ENCODE measurements at places on chromosomes 7 and 10.

- no peak for DNase-seq
Measured at GRCh38 chr10:77062381-77062780, 575.2 kb downstream of the KCNMA1 start.

- DNase-seq, result no peak
Measured at GRCh38 chr10:112467541-112468075, 20.6 kb downstream of the VTI1A start.

- DNase-seq, result no peak
Measured at GRCh38 chr10:31753681-31754080, 174.9 kb downstream of the ARHGAP12 start.

- no peak for DNase-seq
Measured at GRCh38 chr10:32771217-32771616, 186.8 kb downstream of the ITGB1 start.

DNA sequence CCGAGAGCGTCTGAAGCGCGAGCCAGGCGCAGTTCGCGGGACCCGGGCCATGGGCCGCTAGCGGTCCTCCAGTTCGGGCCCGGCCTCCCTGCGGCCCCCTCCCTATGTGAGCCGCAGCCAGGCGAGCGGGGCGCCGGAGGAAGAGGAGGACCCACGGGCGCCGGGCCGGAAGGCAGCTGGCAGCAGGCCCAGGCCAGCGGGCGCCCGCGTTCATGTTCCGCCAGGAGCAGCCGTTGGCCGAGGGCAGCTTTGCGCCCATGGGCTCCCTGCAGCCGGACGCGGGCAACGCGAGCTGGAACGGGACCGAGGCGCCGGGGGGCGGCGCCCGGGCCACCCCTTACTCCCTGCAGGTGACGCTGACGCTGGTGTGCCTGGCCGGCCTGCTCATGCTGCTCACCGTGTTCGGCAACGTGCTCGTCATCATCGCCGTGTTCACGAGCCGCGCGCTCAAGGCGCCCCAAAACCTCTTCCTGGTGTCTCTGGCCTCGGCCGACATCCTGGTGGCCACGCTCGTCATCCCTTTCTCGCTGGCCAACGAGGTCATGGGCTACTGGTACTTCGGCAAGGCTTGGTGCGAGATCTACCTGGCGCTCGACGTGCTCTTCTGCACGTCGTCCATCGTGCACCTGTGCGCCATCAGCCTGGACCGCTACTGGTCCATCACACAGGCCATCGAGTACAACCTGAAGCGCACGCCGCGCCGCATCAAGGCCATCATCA, 1.1 kb downstream of the ADRA2A start:
- no peak for DNase-seq

DNA sequence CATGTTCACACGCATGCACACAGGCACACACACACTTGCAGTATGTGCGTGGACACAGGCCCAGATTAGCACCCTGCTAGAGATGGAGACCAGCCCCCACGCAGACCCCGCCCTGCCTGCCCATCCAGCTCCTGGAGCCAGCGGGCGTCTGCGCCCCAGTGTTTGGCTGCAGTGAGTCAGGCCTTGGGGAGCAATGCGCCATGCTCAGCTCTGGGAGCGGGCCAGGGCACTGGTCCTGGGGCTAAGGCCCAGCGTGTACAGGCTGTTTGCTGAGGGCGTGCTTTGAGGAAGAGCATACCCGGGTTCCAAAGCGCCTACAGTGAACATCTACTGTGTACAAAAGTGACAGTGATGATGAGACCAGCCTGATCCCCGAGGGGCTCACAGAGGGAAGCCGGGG, 16.0 kb upstream of the ELFN1 start:
- DNase-seq, result no peak

DNA sequence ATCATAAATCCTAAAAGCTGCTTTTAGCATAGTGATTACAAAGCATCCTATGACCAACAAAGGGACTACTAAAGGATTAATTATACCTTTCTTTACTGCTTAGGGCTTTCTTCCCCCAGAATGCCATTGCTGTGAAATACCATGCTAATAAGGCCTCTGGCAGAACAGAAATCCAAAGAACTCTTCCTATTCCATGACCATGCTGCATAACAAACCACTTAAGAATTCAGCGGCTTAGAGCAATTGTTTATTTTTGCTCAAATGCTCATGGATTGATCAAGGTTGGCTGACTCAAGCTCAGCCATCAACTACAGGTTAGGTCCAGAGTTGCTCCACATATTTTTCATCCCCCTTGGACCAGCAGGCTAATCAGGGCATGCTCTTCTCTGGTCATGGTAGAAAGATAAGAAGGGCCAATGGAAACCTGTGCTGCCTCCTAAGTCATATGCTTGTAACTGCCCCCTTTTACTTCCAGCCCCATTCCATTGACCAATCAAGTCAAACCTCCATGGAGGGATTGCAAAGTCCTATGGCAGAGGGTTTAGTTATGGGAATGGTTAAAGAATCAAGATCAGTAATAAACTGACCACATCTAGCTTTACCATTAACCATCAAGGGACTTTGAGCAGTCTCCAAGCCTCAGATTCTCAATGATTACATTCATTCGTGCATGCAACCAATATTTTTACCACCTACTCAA, 244.4 kb upstream of the FZD1 start:
- DNase-seq, result no peak

DNA sequence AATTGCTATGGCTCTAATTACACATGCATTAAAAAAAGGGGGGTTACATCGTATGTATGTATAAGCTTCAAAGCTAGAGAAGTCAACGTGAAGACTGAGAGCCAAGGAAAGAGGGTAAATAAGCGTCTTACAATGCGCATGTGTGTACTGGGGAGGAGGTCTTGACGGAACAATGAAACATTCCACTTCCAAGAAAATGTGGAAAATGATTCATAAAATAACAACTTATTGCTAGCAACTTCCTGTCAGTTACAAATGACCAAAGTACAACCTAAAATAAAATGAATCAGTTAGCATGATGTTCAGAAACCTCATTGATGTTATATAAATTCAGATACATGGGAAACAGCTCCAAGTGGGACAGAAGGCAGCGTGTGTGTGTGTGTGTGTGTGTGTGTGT, 104.1 kb upstream of the RHEB start:
- DNase-seq, result no peak

DNA sequence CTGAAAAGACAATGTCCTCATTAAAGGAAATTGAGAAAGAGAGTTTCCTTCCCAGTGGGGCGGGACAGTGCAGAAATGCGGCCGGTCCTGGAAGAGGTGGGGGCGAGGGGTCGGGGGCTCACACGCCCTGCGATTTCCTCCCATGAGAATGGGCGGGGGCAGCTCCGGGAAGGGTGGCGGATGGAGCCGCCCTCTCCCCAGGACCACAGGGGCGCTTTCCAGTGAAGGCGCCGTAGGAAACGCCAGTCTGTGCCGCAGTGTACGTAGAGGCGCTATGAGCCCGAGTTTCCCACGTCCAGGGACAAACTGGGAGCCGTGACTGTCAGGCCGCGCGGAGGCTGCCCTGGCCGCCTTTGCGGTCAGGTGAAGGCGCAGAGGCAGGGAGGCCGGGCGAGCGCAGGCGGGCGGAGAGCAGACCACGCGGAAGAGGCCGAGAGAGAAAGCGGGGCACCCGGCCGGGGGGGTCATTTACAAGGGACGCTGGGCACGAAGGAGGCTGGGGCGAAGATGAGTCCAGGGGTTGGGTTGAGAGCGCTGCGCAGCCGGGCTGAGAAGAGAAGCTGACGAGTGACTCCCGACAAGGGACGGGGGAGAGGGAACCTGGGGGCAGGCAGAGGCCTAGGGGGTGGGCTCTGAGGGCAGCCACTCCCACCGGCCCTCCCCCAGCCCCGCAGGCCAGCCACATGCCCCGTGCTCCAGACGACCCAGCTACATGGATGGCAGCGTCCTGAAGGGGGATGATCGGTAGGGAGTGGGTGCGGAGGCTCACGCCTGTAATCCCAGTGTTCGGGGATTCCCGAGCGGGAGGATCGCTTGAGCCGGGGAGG, 45.0 kb downstream of the ALOX5 start:
- DNase-seq, result peak; percentile 41

GRCh38 chr10:122981066-122981464, 864 bp downstream of the PSTK start:
- no peak for DNase-seq

- DNase-seq, result no peak
Measured at GRCh38 chr7:37510043-37510634, 61.5 kb upstream of the ELMO1 start.

GRCh38 chr10:80170026-80170425, 35.3 kb downstream of the ANXA11 start:
- no peak for DNase-seq

- DNase-seq, result no peak
Measured at GRCh38 chr10:14524691-14525324, 194.1 kb upstream of the FRMD4A start.

DNA sequence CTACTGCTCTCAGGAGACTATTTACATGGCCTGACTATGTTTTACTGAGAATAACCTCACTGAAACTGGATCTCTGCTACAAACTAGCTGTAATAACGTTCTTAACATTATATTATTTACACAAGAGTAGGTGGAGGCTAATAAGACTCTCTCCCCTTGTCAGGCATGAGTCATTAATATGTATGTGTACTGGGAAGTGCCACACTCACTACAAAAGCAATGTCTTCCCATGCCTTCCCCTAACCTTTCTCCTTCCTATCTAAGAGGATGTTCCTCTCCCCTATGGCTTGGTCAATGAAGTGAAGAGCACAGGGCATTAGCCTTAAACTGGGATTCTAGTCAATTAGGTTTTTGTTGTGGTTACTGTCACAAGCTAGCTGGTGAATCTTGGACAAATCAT, 147.9 kb downstream of the DGKB start:
- DNase-seq, result no peak

DNA sequence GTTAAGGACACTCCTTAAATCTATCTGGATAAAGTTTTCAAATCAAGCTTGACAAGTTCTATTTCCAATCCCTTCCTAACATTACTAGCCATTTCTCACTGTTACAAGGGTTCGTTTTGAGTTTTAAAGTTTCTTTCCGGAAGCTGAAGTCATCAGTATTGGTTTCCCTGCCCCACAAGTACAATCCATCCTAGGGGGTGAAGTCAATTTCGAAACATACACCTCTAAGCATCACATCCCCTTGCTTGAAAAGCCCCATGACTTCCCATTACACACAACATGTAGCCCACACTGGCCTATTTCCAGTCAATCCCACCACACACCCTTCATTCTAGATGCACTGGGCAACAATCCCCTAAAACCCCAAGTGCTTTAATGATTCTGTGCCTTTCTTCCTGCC, 13.0 kb downstream of the DPY19L1 start:
- DNase-seq, result no peak

- no peak for DNase-seq
Measured at GRCh38 chr10:485776-486175, 203.7 kb downstream of the DIP2C start.

GRCh38 chr7:152859781-152860191, 100.2 kb downstream of the ACTR3B start:
- DNase-seq, result no peak

DNA sequence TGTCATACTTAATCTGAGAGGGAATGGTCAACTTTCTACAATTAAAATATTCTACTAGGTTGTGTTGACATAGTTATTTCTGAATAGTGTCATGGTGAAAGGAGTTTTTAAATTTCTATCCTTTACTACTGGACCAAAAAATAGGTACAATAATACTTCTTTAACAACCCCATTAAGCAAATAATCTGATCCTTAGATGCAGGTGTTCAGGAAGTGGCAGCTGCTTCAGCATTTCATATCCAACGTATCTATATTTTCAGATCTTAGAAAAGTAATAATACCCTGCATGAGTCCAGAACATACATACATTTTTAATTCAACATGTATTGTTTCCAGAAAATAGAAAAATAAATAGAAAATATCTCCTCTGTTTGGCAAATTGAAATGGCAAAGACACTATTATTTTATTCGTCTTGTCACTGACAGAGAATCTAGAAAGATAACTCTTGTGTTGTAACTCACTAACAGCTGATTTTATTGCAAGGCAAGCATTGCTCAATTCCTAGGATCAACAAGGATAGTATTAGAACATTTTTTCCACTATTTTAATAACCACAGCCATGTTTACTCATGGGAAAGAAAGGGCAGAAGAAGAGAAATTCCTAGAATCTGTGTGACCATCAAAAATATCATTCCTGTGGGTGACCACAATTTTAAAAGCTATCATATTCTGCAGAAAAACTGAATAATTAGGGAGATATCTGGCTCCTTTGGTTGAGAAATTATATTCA, 159.3 kb upstream of the CNTNAP2 start:
- no peak for DNase-seq

- no peak for DNase-seq
Measured at GRCh38 chr7:474605-475424, 44.8 kb downstream of the PDGFA start.

DNA sequence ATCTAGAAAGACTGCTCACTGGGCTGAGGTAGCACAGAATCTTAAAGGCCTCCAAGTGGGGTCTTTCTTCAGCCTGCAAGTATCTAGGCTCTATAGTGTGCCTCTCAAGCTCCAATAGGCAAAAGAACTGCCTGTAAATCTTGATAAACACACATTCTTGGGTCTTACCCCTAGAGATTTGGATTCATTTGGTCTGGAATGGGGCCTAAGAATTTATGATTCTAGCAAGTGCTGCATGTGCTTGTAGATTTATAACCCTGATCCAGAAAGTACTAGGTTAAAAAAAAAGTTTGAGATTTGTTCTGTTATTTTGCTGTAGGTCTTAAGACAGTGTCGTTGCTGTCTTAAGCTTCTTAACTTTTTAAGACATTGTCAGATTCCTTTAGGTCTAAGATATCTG, 74.1 kb downstream of the RALA start:
- DNase-seq, result no peak

- DNase-seq, result no peak
Measured at GRCh38 chr7:78703391-78703790, 750.1 kb downstream of the MAGI2 start.

- no peak for DNase-seq
Measured at GRCh38 chr10:70656489-70656888, 15.8 kb upstream of the ADAMTS14 start.

DNA sequence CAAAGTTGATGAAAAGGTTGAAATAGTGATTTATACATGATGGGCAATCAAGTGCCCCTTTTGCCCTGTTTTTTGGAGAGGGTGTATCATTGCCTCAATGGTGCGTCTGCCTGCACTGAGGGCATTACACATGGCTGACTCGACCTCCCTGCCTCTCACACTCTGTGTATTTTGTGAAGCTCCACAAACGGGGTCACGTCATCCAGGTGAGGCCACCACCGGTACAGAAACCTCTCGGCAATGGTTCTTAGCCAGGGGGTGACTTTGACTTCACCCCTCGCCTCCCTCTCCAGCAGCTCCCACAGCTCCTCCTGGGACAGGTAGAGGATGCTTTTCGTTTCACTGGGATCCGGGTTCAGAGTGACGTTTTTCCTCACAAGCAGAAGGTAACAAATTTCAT, 6.3 kb downstream of the IDI2 start:
- no peak for DNase-seq

All from activated T-helper 1 cell treated with Interleukin-2 at 50 U/mL for 16 hours (primary cell).